Tibial artery (tissue), 4 donors: ENCODE measurements at places on chromosomes 12 and 14.
A peak's percentile ranks its signal among the peaks of the same experiment; 100 is the strongest.

DNA sequence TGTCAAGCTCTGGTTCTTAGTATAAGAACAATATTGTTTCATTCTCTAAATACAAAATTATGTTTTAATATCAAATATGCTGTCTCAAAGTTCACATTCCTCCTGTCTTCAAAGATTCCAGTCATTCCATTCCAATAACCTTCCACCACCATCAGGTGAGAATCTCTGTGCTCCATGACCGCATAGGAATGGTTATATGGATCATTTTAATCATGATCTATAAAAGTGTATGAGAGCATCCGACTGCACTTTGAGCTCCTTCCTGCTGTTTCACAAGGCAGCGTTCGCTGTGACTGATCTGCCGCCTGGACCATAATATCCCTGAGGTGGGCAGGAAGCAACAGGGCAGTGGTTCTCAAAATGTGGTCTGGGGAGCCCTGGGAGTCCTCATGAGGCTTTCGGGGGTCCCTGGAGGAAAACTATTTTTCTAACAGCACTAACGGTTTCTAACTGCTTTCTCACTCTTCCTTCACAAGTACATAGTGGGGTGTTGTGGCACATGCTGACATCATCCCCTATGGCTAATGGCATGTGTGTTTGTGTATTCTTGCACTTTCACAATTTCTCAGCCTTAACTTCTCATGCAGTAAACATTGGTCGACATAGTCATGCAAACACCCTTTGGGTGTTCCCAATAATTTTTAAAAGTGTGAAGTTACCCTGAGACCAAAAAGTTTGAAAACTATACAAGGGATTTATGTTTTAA is 137.4 kb downstream of the ANO2 start:
- DNase-seq: no peak

GRCh38 chr14:71988939-71989338 is 56.7 kb downstream of the RGS6 start:
- no peak for DNase-seq

GRCh38 chr12:66071549-66071948 is 59.0 kb downstream of the LLPH start:
- no peak for DNase-seq

GRCh38 chr14:50366589-50366988 is 30.1 kb downstream of the CDKL1 start:
- no peak for DNase-seq

- DNase-seq: no peak
Measured at GRCh38 chr14:36662543-36663403, 1.1 kb downstream of the PAX9 start.

- no peak for DNase-seq
Measured at GRCh38 chr14:80049055-80049454, 162.2 kb downstream of the DIO2 start.

DNA sequence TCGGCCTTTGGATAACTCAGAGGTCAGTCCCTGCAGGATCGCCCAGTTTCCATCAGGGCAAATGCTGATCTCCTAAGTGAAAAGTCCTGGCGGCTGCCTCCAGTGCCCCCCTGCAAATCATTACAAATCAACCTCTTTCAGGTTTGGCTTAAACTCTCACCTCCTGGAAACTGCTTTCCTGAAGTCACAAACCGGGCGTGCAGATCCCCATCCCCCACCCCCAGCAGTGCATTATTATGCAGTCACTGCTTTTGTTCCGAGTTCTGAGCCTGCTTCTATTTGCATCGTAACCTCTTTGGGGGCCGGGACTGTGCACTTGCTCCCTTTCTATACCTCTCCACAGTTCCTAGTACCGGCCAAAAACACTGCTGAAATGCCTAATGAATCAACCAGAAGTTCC is at the start of gene USP44:
Gene USP44, minus strand, starts transcription at position 172 of the 400 bp plus-strand sequence. CDS start 17,220 bp downstream, outside the sequence.
- no peak for DNase-seq

DNA sequence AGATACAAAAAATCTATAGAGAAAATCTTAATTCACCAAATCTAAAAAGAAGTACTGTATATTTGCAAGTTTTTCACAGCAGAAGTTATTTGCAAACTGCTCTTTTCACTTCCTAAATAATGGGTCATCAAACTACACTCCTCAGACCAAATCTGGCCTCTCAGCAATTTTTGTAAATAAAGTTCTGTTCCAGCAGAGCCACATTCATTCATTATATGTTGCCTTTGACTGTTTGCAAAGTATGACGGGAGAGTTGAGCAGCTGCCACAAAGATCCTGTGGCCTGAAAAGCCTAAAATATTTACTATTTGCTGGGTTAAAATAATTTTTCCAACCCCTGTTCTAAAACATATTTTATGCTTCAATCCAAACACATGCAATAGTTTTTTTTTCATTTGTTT is 1222.3 kb upstream of the SEL1L start:
- DNase-seq: no peak

DNA sequence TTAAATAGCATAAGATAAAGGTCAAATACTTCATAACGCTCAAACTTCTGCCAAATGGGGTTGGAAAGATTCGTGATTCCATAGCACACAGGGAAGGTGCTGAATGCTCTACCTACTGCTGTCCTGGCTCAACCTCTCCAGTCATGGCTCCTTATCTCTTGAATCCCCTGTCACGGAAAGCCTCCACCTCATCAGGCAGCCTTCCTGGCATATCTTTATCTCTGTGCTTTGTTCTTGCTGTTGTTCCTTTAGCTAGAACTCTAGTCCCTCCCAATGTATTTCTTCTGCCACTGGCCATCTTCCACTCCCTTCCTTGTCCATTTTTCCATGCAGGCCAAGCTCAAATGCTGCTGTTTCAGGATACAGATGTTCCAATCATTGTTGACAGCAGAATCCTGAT is 26.9 kb upstream of the TUNAR start:
- no peak for DNase-seq

- DNase-seq: no peak
Measured at GRCh38 chr14:104676694-104677511, 12.5 kb upstream of the INF2 start.

GRCh38 chr12:106139422-106140171 is 843 bp upstream of the NUAK1 start:
- peak; percentile 78 for DNase-seq

DNA sequence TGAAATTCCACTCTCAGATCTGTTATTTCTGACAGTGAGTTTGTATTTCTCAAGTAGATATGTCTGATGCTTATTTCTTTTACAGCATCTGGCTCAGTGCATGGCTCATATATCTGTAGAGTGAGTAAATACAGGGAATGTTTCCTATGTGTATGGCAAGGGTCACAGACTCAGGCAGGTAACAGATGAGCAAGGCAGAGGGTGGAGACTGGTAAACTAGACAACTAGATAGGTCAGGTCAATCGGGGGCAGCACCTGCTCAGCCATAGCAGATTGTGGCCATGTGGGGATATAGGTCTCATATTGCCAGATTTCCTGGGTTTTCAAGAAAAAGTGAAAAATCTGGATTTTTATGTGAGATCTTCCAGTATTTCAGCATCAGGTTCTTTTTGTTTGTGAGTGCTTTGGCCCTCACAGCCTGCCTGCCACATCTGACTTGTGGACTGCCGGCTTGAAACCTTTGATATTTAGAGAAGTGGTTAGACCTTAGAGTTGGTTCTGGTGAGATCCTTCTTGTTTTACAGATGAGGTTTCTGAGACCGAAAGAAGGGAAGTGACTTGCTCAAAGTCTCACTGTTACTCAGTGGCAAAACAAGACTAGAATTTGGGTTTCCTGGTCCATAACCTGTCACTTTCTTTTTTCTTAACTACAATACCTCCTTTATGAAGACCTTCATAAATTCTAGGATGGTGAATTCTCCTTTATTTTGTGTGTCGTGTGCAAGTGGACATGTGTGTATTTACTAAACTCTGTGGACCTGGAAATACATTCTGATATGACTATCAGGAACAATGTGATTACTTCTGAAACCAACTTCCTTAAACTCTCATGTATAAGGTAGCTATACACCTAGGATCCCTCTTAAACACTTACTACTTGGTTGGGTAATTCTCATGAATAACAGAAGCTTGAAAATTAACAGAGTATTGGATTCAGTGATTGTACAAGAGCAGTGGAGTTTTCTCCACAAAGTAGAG is 34.4 kb downstream of the PROX2 start:
- DNase-seq: no peak
